ENCODE measurements at places on chromosomes 1 and 21.

DNA sequence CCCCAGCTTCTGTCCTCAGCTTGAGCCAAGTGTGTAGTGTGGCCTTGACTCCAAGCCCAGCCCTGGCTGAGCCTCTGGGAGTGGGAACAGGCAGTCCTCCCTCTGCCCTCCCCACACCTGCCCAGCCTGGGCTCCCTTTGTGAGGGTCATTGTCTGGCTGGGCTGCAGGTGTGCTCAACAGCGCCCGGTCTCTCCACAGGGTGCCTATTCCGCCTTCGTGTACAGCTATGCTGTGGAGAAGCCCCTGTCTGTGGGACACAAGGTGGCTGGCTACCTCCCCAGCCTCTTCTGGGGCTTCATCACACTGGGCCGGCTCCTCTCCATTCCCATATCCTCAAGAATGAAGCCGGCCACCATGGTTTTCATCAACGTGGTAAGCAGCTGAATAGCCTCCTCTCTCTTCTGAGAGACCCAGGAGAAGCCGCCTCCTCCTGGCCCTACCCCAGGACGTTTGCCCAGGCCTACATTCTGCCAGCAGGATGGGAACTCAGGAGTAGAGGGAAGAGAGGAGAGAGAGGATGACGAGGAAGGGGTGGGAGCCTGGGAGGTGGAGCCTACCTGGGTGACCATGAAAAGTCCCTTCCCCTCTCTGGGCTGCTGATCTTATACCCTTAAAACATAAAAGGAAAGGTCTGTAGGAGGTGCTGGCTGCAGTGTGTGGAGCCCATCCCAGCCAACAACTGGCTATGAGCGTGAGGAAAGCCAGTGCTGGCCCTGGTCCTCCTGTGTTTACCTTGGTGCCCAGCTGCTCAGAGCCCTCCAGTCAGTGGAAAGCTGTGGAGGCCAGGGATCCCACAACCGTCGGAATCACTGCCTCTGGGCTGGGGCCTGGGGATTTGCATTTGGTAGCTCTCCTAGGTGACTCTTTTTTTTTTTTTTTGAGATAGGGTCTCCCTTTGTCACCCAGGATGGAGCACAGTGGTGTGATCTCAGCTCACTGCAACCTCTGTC is 45.7 kb downstream of the ELK4 start:
- no peak for DNase-seq

DNA sequence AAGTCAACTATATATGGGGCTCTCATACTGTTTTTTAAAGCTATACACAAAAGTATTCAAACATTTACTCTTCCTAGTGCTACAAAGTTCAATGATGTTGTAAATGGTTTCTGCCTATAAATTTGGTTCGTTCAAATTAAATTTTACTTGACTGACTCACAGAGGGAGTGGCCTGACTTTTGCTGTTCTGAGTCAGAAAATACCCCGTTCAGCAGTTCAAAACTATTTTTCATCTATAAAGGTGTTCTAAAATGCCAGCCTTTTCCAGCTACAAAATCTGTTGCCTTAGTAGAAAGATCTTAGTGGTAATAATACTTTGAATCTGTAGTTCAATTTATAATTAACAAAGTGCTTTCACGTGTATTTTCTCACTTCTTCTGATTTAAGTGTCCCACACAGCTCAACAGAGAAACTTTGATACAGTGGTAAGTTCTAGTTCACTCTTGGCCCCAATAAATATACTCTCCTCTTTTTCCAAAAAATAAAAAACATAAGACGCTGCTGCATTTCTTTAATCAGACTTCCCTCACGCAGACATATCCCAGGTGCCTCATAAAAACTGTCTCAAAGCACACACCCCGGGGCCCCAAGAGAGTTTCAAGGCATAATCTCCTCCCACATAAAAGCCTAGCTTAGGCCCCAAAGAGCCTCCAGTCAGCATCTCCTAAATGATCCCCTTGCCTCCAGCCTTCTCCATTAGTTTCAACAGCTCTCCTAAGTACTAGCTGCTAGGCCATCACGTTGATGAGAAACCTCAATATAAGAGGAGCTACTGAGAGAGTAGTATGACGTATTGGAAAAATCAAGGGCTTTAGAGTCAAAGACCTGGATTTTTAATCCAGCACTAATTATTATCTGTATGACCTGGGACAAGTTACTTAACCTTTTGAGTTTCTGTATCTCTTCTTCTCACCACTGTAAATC is 3.2 kb downstream of the PTP4A2 start:
- no peak for DNase-seq

DNA sequence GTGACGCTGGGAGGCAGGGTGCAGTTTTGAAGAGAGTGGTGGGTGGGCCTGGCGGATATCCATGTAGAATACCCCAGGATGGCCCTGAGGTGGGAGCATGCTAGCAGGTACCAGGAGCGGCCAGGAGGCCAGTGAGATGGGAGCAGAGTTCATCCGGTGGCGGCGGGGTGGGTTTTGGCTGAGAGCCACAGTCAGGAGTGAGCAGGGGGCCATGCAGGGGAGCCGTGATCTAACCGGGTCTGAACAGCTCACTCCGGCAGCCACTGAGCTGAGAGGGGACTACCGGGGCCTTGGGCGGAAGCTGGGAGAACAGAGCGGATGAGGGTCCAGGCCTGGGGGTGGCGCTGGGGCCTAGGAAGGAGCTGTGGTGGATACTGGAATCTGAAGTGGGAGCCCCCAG is 47.6 kb upstream of the LRP8 start:
- no peak for DNase-seq

DNA sequence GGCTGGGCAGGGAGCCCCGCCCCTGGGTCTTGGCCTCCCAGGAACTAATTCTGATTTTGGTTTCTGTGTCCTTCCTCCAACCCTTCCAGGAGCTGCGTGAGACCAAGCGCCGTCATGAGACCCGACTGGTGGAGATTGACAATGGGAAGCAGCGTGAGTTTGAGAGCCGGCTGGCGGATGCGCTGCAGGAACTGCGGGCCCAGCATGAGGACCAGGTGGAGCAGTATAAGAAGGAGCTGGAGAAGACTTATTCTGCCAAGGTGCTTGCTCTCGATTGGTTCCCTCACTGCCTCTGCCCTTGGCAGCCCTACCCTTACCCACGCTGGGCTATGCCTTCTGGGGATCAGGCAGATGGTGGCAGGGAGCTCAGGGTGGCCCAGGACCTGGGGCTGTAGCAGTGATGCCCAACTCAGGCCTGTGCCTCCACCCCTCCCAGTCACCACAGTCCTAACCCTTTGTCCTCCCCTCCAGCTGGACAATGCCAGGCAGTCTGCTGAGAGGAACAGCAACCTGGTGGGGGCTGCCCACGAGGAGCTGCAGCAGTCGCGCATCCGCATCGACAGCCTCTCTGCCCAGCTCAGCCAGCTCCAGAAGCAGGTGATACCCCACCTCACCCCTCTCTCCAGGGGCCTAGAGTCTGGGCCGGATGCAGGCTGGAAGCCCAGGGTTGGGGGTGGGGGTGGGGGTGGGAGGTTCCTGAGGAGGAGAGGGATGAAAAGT is 18.5 kb upstream of the SEMA4A start:
- no peak for DNase-seq

DNA sequence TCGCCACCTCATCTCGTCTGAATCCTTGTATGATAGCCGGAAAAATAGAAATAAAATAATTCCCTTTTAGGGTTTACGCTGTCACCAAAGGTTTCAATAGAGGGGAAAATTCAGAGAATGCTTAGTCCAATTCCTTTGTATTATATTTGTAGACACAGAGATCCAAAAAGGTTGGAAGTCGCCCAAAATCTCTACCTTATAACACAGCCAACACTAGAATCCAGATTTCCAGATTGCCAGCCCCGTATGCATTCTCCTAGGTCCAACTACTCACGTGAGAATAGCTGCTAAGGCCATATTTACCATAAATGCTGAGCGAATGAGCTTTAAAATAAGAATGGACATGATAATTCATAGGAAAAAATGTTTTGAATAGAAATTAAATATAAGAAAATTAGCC is 124.5 kb downstream of the KCNK1 start:
- no peak for DNase-seq

GRCh38 chr1:4977701-4978100 is 323.3 kb downstream of the AJAP1 start:
- DNase-seq, result no peak

DNA sequence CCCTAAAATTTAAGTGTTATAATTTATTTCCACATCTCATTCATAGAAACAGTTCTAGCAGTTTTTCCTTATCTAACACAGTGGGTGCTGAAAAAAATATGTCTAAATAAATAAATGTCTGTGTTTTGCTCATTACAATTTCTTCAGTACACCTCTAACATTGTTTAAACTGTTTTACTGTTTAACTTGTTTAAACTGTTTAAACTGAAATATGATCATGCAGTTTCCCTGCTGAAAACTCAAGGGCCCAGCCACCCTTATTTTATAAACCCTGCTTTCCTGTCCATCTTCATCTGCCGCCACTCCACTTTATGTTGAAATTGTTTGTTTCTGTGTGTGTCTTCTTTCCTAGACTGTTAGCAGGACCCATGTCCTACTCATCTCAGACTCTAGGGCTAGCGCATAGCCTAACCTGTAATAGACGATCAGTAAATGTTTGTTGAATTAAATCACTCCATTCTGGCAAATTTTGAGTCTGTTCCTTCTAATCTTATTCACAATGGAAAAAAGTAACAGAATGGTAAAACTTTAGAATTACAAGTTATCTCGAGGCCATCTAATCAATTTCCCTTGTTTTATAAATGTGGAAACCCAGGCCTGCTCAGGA is 9.4 kb upstream of the PIK3C2B start:
- DNase-seq, result no peak

DNA sequence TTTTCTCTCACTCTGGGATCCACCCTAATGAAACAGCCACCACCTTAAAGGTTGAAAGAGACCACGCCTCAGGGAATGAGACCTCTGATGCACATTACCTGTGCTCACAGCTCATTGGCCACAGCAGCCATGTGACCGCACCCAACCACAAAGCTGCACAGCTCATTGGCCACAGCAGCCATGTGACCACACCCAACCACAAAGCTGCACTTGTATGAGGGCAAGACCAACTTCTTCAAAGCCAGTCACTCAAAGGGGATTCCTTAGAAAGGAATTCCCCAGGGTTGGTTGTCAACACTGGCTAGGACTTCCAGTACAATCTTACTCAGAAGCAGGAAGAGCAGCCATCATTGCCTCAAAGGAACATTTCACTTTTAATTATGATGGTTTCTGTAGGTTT is 43.6 kb upstream of the PDE9A start:
- DNase-seq, result no peak

DNA sequence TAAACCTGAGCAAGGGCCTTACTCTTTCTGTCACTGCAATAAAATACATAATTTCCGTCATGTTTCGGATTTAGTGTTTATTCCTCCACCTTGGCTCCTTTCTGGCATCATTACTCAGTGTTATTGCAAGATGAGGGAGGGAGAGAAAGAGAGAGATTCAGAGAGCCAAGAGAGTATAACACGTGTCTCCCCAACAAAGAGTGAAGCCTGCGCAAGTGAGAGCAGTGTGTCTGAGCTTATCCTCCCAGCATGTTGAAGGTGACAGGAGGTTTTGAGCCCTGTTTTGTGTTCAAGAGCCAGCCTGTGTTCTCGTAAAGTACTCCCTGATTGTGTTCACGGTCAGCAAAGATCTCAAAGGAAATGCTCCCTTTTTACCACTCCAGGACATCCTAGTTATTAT is 6.3 kb downstream of the RUNX1 start:
- no peak for DNase-seq

GRCh38 chr1:112396653-112397471 is 848 bp downstream of the CTTNBP2NL start:
- no peak for DNase-seq

DNA sequence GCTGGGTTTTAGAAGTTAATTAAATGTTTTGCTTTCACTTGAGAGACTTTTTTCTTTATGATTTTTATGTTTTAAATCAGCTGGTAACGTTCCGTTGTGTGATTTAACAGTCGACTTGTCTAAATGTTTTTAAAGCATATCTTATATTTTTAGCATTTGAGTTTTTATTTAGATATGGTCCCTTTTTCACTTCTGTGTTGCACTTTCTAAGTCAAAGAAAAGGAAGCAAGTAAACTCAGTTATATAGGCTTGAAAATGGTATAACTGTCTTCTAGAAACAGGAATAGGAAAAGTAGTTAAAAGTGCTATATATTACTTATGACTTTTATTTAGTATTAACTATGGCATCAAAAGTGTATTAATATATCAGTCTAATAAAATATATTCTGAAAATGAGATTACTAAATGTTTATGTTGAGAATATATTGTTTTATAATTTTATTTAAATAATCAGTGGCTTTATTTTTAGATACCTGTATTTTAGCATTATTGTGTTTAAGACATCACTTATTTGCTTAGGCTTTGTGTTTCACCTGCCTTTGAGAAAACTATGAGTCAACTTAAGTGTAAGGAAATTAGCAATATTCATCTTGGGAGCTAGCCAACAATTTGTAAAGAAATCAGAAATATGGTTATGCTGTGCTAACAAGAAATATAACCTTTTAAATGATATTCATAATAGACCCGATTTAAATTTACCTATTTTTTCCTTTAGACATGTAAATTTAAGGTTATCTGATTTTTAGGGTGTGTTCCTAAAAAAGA is 60.5 kb downstream of the RABGAP1L start:
- no peak for DNase-seq

- no peak for DNase-seq
Observed at GRCh38 chr1:201925981-201926645, 20.2 kb downstream of the LMOD1 start.

DNA sequence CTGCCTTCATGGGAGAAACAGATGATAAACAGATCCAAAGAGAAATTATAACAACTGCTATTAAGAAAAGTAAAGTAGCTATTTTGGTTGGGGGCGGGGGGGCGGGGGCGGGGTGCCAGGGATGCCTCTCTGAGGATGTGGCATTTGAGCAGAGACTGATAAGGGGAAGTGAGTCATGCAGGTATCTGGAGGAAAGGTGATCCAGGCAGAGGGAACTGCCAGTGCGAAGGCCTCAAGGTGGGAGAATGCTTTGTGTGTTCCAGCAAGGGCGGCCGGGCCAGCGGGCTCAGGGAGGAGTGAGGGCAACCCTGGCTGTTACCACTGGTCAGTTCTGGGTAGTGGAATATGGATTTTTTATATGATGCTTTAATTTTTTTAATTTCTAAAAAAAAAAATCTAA is 7.0 kb upstream of the TNFRSF1B start:
- no peak for DNase-seq

DNA sequence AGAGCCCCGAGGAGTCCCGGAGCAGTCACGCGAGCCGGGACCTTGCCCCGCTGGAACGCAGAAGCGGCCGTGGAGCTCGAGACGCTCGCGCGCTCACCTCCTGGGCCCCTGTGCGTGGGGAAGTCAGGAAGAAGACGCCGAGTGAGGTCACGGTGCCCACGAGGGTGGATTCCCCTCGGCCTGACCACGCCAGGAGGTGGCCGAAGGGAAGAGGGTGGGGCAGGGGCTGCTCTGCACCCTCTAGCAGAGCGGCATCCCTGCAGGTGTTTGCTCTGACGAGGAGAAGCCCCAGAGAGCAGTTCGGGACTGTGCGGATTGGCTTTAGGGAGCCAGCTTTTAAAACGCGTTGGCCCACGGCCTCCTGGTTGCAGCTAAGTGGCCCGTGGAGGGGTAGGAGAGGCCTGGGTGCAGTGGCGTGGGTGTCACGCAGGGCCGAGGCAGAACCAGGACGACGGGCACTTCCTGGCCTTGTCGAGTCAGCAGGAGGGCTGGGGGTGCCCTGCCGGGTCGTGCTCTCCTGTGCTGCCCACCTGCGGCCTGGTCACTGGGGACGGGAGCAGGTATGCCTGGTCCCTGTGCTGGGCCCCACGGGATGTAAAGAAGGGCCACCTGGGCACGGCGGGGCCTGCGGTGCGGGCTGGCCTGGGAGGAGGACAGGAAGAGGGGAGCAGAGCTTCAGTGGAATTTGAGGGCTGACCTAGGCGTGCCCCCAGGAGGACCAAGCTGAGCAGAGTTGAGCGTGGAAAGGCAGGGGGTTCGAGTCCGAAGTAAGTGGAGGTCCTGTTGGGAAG is 1.0 kb downstream of the PDXK start:
- DNase-seq, result no peak
